ENCODE measurements at places on chromosomes 5 and 9.
A peak's percentile ranks its signal among the peaks of the same experiment; 100 is the strongest.

GRCh38 chr9:86549401-86549811 lies 195.2 kb upstream of the TUT7 start:
- DNase-seq: peak; percentile 97

DNA sequence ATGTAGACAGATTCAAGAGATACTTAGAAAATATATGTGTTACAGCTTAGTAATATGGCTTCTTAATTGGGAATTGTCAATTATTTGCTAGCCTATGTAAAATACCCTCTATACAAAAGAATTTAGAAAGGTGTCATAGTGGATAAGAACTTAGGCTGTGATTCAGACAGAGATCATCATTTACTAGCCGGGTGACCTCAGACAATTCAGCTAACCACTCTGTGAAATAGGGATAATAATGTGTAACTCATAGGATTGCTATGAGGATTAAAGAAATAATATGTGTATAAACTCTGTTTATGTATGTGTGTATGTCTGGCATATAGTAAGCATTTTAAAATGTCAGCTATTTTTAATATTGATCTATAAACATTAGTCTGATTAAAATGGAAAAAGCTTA lies 5.9 kb upstream of the LARS1 start:
- no peak for DNase-seq

DNA sequence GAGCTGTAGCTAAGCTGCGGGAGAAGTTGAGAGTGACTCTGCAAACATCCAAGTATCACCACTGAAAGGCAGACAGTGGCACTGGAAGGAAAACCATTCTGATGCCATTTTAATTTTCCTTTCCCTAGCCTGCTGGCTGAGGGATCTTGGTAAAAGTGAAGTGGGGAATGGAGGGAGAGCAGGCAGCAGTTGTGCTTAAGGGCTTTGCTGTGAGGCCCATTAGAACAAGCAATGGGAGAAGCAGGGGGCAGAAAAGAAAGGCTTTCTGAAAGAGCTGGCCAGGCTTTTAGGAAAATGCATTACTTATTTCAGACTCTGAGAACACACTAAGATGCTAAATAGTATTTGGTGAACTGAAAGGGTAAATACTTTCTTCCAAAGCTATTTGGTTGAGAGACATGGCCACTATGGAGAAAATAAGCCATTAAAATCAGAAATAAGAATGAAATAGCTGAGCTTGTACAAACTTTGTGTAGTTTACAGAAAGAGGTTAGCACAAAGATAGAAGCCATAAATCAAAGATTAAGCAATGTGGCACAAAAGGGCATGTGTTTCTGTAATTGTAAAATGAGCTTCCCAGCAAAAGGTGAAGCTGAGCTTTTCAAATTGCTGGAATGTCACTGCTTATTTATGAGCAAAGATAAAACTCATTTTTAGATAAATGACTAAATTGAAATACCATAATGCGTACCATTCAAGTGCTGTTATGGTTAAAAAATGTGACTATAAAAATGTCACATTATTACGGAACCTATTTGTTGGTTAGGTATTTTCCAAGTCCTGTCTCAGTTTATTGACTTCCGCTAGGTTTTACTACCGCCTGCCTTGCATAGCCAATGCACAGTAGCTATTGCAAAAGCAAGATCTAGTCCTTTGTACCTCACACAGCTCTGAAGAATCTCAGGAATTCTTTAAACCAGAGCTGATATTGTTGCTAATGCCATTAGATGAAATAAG lies 20.8 kb downstream of the SNCAIP start:
- peak; percentile 14 for DNase-seq

DNA sequence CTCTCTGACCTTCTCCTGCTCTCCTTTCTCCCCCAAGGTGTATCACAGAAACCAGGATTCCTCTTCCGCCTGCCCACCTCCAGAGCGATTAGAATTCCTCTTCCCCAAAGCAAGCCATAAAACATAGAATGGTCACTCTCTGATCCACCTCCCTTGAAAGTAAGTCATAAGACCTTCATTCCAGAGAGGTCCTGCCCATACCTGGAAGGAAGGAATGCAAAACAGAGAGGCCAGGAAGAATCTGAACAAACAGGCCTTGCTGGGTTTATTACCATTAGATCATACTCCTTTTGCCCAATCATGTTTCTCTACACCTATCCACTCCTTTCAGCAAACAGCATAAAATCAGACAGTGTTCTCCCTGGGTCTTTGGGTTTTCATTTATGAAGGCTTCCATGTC lies 21.0 kb downstream of the CDKL3 start:
- DNase-seq: no peak

GRCh38 chr9:121053544-121053943 lies 3.5 kb upstream of the C5 start:
- DNase-seq: no peak

- DNase-seq: no peak
These were observed 351.1 kb upstream of the CD180 start for GRCh38 chr5:67547682-67548081.

GRCh38 chr5:74303578-74303977 lies 336.9 kb downstream of the ENC1 start:
- peak; percentile 12 for DNase-seq

DNA sequence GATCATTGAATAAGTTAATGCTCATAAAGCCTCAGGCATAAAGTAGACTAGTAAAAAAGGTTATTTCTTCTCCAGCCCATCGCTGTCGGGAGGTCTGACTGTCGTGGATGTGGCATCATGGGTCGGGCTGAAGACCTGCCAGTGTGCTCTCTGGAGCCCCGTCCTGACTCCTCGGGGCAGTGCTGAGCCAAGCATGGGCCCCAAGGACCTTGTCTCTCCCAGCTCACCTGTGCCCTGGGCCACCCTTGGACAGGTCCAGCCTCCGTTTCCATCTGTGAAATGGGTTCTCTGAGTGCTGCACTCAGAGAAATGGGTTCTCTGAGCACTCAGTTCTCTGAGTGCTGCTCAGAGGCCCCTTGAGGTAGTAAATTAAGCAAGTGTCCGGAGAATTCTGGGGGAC lies 269.0 kb downstream of the GADD45G start:
- no peak for DNase-seq

DNA sequence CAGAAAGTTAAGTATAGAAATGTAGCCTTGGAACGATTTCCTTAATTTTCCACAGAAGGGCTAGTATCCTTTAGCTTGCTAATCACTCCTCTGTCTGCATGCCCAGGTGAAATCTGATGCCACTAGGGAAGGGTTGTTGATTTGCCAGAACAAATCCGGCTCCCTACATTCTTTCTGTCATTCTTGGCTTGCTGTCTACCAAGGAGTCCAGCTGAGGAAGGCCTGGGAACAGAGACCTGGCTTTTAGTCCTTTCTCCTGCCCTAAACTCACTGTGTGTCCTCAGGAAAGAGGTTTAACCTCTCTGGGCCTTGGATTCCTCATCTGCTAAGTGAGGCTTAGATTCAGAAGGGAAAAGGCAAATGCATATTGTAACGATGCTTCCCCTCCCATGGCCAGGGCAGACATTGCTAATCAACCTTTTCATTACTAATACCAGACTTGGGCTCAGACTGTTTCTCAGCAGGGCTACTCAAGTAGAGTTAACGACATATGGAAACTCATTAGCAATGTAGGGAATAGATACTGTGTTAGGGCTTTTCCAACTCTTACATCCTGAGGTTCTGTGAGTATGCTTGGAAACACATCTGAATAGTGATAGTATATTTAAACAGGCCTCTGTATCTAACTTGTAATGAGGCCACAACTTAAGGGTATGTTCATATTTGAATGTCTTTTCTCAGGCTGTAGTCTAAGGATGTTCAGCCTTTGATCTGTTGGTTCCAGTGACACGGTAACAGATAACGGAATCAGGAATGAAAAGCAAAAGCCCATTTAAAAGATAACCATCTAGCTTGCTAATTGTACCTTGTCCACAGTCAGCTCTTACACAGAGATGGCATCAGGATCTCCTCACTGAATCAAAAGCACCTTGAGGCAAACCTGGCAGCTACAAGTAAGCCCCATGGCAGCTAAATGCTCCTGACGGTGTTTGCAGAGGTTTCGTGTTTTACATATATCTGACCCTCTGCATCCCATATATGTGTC lies 4.1 kb downstream of the GALNT10 start:
- DNase-seq: no peak

DNA sequence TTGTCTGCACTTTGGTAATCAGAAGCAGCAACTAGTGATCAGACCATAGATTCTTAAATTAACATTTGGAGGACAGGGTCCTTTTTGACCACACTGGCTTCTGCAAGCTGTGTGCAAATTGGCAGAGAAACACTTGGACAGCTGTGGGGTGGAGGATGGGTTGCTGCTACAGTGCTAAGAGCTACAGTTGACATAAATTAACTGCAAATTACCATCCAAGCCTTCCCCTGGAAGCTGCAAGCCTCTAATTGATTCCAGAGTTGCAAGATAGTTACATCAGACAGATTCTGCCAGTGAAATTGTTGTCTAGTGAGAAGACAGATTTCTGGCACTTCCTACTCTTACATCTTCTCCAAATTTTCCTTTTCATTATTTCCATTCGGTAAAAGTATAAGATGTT lies 517.7 kb downstream of the DIRAS2 start:
- peak; percentile 45 for DNase-seq

DNA sequence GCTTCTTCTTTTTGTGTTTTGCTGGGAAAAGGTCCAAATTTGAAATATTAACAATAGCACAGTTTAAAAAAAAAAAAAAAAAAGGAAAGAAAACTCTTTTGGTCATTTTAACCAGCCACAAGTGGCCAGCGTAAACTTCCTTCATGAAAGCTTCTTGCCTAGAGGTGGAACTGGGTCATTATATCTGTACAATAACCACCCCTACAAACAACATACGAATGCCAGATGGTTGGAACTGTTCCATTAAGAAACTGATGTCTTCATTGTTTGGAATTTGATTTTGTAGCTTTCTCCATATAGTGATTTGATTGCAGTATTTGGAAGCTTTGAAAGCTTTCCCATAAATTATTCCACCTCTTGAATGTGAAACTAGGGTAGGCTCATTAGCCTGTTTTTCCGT lies 18.3 kb upstream of the LPAR1 start:
- DNase-seq: no peak

GRCh38 chr9:92781899-92782298 lies 17.3 kb upstream of the BICD2 start:
- no peak for DNase-seq

GRCh38 chr9:129576546-129577543 lies 44.1 kb downstream of the C9orf50 start:
- no peak for DNase-seq

DNA sequence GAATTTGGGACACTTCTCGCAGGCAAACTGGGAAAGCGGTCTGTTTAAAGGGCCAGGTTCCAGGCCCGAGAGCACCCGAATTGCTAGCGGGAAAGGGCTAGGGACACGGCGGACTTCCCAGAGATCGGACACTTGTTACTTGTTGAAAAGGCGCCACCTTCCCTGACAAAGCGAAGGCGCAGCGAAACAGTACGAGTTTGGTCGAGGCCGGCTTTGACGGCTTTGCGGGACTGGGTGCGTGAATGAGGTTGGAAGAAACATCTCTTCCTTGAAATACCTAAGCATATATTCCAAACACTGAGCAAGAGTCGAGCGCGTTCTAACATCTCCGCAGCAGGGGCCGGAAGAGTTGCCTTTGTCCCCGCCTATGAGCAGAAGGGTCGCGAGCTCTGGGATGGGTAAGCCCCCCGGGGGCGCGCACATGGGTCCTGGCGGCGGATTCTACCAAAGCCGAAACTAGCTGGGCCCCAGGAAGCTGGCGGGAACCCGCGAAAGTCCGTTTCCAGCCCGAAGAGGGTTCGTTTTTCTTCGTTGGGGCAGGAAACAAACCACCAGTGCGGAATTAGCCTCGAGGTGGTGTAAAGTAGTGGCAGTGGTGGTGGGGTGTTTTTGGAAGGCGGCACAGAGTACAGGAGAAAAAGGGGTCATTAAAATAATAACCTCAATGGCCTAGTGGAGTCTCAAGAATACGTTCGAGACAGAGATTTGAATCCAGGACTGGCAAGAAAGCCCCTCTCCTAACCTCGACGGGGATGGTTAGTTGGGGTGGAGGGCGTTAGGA lies 1.5 kb downstream of the GDNF start:
- no peak for DNase-seq

DNA sequence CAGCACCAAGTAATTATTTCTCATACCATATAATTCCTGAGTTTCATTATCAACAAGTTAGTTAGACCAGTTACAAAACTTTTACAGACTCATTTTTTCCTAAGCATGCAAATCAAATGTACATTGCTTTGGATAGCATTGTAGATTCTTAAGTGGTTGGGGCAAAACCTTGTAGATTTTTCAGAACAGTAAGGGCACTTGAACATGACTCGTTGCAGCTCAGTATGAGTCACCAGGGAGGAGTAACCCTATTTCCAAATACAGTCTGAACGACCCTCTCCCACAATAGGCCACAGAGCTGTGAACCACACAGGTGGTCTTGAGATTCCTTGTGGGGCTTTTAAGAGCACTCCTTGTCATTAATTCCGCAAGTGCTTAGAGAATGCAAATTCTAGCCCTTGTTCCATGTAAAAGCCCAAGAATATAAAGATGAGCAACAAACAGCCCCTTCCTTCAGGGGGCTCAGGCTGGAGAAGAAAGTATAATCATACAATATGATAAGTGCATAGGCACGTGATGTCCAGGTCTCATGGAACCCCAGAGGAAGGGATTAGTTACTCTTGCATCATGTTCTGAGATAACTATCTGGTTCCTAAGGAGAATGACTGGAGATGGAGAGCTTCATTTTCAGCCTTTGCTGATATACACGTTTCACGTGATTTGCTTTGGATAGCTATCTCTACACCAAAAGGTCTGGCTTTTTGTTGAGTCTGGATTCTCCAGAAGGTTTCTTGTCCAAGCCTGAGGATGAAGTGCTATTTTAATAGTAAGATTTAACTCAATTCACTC lies 295.7 kb downstream of the KCNN2 start:
- no peak for DNase-seq

DNA sequence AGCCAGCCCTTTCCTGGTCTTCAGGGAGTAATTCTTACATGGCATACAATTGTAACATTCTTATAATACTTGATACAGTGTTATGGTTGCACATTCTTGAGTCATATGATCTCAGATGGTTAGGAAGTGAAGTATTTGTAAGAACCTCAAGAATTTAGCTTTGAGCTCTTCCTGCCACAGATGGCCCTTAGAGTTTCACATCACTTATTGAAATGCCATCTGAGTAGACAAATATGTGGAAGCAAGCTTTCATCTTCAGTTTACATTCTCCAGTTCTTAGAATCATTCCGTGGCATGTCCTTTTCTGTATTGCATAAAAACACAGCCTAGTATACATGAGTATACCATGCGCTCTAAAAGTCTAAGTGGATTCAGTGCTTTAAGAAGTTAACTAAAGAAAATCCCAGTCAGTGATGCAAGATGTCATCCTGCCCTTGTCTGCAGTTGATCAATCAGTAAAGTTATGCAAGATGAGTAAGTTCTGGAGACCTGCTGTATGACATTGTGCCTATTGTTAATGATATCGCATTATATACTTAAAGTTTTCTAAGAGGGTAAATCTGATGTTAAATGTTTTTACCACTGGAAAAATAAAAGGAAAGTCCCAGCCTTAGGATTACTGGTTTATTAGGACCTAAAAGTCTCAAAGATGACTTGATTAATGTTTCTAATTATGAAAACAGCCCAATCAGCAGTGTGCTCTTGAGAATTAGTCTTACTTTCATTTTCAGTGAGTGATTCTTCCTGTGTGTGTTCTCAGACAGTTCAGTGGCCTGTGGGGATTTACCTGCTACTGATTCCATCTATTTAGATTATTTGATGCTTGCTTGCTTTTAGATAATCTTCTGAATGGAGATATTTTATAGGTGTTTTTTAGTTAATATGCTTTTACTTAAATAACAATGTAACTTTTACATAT lies 29.4 kb downstream of the RHOBTB3 start:
- DNase-seq: peak; percentile 42

GRCh38 chr9:32334112-32334511 lies 50.3 kb upstream of the ACO1 start:
- no peak for DNase-seq

GRCh38 chr9:99241106-99241505 lies 19.0 kb downstream of the SEC61B start:
- DNase-seq: no peak

- DNase-seq: no peak
These were observed 33.5 kb downstream of the ALDH1A1 start for GRCh38 chr9:72919246-72919945.

Measured in SK-N-MC (cell line).